ENCODE measurements at places on chromosomes 2 and 18.

DNA sequence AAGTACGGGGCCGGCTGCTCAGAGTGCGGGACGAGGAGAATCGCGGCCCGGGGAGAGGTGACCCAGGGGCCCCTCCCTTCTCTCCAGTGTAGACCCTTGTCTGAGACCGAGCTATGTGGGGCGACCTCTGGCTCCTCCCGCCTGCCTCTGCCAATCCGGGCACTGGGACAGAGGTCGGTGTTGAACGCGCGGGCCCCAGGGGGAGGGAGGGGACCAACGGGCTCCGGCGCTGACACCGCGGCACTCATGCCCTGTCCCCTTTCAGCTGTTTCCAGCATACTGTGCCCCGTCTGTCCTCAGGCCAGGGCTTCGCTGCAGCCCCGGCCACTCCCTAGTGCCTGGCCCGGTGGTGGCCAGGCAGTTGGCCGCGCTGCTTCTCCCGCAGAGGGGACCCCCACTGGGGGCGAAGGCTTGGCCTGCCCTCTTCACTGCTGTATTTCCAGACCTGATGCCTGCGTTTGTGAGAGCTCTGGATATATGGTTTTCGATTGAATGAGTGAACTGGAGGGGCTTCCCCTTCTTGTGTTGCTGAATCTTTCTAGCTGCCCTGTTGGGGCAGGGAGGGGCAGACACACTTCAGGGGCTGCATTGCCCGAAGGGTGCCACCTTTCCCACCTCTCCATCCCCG is 809 bp downstream of the DBI start:
- no peak for DNase-seq

- no peak for DNase-seq
These were observed 30.0 kb upstream of the TOGARAM2 start for GRCh38 chr2:28950941-28951630.

DNA sequence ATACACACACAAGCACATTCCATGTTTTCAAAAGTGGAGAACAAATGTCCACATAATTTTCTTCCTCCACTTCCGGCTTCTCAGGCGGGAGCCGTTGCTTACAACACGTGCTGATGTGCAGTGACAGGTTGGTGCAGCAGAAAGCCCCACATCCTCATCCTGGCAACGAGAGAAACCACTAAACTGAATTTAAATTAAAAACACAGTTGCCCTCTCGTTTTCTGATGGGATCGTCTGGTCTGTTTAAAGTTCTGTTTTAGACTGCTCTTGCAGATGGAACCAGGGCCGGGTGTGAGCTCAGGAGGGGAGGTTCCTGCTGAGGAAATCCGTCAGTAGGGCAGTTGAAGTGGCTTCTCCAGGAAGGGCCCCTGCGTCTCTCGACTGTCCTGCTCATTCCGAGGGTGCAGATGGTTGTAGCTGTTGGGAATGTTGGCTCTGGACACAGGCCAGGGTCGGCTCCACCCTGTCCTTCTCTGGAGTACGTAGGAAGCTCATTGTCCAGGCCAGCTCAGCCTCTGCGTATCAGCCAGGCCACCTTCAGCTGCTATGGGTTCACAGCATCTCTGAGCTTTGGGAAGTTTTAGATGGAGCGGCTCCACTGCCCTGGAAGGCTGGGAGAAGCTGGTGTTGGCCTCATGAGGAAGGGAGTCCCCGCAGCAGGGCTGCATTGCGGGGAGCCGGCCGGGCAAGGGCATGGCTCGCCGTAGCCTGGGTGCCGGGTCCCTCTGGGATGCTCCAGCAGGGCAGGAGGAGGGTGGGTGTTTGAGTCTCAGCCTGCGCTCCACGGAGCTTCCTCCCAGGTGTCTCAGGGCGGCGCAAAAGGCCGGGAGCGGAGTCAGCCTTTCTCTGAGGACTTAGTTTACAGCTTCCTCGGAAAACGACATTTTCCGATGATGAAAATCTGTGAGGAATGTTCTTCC is 58.3 kb downstream of the NFATC1 start:
- DNase-seq, result no peak

DNA sequence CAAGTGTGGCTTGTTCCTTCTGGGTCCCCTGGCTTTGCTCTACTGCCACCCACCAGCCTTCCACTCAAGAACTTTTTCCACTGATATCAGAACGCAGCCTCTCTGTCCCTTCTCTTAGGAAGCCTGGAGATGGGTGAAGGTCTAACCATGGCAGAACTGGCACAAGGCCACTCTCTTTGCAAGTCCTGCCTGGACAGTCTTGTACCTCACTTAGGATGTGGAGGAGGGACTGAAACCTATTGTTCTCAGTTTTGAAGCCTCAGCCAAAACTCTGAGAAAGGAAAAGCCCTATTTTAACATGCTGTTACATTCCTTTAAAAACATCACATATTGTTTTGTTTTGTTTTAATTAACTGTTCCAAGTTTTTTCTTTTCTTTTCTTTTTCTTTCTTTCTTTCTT is 58.9 kb upstream of the NCOA1 start:
- DNase-seq, result no peak

DNA sequence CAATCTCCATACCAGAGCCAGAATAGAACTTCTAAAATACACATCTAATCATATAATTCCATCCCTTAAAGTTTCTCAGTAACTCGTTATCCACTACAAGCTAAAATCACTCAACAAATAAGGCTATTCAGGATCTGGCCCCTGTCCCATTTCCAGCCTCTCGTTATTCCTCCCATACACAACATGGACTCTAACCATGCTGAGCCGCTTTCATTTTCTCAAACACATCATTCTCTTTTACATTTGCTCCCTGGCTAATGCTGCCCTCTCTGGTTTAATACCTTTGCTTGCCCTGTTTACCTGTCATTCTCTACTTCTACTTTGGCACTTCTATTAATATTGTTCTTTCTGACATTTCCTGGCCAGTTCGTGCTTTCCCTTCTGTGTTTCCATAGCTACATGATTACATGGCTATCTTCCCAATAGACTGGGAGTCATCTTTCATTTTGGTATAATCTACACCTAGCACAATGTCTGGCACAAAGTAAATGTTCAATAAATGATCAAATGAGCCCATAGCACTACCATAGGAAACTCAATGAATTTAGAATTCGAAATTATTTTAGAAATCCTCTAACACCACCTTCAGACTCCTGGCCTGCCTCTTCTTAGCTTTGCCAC is 163.6 kb upstream of the VRK2 start:
- DNase-seq, result no peak

GRCh38 chr18:12958478-12958877 is 10.7 kb downstream of the SEH1L start:
- no peak for DNase-seq

GRCh38 chr2:218081063-218081462 is 12.0 kb downstream of the RUFY4 start:
- no peak for DNase-seq

DNA sequence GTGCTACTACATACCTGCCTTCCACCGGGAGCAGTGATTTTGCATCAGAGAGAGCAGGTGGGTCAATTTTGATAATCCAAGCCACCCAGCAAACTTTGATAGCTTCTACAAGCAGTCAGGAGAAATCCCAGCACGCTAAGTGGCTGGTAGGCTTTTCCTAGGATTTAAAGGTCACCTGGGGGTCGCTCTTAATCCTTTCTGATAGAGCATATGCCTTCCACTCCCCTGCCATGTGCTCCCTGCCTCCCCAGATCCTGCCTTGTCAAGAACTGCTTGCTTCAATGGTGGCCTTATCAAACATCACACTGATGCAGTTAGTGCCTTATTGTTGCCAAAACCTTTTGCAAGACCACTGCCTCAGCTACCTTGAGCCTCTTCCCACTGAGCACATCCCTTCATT is 462.3 kb upstream of the MEX3C start:
- no peak for DNase-seq

- no peak for DNase-seq
These were observed 166.5 kb downstream of the RPIA start for GRCh38 chr2:88857951-88858411.

DNA sequence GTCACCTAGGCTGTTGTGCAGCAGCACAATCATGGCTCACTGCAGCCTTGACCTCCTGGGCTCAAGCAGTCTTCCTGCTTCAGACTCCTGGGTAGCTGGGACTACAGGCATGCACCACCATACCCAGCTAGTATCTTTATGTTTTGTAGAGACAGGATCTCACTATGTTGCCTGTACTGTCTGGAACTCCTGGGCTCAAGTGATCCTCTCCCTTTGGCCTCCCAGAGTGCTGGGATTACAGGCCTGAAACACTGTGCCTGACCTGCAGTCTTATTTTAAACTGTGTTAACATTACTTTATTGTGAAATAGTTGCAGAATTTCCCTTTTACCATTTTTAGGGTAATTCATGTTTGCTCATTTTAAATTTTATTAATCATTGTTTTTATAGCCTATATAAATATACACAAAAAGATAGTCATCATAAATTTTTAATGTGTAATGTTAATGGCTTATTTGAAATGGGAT is 24.6 kb downstream of the EML4 start:
- DNase-seq, result no peak

Measured in stimulated activated CD8-positive, alpha-beta memory T cell treated with anti-CD3 and anti-CD28 coated beads, Interleukin-4, amount 100 ng/mL, for 1 hour (primary cell).